ENCODE measurements at places on chromosomes 2 and 18.

DNA sequence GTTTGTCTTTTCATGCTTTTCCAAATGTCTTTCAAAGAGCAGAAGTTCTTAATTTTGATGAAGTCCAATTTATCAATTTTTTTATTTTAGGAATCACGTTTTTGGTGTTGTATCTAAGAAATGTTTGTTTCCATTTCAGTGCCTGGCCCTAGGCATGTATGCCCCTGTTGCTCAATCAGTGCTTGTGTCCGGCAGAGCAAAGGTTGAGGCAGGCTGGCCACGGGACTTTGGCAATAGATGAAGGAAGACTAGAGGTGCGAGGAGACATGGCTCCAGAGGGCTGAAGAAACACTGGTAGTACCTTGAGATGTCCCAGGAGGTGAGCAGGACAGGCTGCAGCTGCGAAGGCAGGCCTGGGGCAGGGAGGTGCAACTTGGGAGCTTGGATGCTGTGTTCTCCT, 10.1 kb upstream of the B3GNT7 start:
- no peak for DNase-seq

GRCh38 chr18:41077076-41077475, 878.0 kb upstream of the PIK3C3 start:
- DNase-seq = no peak

DNA sequence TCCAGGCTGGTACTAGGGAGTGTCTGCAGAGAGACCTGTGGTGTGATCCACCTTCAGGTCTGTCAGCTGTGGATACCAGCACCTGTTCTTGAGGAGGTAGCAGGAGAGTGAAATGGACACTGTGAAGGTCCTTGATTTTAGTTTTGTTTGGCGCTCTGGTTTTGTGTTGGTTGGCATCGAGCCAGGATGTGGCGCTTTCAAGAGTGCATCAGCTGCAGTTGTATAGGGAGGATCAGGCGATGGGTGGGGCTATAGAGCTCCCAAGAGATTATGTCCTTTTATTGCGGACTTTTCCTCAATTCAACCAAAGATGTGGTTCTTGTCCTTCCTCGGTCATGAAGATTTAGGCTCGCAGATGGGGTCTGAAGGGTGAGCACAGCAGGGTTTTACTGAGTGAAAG, 37.5 kb downstream of the SLC39A10 start:
- DNase-seq = no peak

- DNase-seq = no peak
Observed at GRCh38 chr18:6644836-6645627, 84.5 kb upstream of the ARHGAP28 start.

DNA sequence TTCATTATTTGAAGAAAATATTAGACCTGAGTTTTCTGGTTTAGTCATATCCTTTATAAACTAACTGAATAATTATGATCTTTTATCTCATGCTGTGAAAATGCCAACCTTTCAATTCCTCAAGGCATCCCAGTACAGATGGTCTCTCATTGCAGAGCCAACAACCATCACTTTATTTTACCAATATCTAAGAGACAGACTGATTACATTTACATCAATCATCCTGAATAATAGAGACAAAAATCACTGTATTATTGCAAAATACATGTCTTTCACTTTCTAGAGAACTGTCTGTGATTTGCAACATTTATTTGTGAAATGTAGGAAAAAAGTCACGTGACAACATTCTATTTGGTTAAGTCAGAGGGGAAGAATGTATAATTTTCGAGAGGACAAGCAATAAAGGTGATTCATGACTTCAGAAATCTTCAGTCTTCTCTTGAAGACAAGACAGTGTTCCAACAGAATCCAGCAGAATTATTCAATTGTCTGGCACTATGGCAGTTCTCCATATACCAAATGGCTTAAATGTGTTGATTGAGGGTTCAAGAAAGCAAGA, 503.6 kb upstream of the SYT4 start:
- no peak for DNase-seq

DNA sequence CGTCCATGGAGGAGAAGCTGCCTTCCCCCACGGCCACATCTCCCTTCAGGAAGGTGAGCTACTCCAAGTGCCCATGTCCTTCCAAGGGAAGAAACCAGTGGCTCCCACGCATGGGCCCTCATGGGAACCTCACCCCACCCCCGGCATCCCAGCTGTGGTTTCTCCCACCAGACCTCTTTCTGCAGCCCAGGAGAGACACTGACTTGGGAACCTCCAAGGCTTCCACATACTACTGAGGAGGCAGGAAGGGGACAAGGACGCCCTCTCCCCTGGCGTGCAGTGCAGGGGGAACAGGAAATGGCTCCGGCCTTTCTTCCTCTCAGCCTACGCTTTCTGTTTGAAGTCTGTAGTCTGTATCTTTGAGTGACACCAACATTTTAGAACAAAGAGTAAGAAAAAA, 104.5 kb upstream of the EPC2 start:
- no peak for DNase-seq

- no peak for DNase-seq
Observed at GRCh38 chr2:98948956-98949739, 13.1 kb upstream of the CRACDL start.

DNA sequence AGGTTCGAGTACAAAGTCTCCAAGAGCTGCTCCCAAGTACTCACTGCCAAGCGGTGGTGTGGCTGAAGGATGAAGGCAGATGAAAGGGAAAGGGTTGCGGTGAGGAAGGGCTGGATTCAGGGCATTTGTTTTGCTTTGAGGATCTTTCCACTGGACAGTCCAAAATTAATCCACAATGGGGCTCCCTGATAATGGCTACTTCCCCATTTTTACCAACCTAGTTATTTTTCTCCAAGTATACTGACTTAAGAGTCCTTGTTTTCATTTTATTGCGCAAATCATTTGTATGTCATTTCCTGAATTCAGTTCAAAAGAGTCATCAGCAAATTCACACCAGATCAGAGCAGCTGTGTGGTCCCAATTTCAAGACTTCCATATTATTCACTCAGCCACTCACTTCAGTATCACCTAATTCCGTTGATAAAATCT, 464 bp upstream of the SESTD1 start:
- DNase-seq = no peak

DNA sequence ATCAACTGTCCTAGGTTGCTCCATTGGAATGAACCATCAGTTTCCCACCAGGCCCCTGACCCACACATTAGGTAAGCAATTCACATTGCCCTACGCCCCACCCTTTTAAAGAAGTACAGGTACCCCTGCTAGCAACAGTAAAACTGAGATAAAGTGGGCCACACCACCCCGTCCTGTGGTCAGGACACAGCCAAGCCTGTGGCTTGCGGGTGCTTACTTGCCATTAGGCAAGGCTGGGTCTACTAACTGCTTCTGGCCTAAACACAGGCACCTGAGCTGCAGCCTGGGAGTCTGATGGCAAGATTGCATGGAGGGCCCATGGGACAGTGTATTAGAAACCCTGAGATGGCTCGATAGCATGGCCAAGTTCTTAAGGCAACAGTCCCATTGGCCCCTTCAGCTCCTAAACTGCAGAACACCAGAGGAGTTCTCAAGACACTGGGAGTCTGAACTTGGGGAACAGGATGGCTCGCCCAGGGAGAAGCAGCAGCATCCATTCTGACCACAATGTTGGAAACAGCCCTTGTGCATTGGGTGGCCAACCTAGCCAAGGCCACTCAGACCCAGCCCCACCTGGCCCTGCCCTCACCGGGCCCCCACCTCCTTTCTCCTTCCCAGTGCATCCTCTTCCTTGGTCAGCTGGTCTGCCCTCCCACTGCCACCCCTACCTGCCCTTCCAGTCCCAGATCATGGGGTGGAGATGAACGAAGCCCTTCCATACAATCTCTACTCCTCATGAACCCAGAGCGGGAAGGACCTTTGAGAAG, 177.1 kb downstream of the TNS1 start:
- DNase-seq = no peak

DNA sequence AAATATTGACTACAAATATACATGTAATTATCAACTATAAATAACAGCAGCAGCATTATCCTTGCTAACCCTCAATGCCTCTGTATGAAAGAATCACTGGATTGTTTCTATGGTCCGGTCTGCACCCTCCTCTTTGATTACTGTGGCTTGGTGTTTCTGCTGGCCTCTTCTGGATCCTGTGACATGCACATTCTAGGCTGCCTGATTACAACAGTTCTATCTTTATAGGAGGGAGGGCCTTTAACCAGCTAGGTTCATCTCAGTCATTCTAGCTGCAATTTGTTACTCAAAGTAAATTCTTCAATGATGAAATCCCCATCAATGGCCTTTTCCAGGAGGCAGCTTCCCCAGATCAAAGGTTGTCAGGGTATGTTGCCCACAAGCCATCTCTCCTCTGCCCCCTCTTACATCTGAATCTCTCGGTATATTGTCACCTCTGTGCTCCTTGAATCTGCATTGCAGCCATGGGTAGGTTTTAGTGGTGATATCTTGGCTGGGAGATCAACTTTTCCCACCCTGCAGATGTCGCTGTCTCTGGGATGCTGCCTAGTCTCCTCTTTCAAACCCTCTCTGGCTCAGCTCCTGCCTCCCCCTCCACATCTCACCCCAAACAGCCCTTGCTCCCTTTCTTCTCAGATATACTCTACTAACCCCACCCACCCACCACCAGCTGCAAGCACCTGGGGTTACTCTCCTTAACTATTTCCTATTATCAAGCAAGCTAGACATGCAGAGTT, 106.2 kb upstream of the BZW1 start:
- DNase-seq = no peak

DNA sequence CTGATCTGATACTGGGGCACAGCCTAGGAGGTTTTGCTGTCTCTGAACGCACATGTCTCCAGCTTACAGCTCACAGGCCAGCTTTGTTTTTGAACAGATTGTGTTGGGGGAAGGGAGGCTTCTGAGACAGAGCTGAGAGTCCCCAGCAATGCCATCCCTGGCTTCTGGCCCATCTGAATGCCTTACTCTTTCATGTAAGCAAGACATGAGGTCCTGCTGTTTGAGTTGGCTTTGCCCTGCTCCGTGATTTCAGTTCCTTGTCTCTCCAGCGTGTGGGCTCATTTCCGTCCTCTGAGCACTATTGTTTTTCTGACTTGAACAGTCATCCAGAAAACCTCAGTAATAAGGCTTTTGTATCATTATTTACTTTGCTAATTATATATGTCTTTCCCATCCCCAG, 194.9 kb upstream of the TNP1 start:
- no peak for DNase-seq

DNA sequence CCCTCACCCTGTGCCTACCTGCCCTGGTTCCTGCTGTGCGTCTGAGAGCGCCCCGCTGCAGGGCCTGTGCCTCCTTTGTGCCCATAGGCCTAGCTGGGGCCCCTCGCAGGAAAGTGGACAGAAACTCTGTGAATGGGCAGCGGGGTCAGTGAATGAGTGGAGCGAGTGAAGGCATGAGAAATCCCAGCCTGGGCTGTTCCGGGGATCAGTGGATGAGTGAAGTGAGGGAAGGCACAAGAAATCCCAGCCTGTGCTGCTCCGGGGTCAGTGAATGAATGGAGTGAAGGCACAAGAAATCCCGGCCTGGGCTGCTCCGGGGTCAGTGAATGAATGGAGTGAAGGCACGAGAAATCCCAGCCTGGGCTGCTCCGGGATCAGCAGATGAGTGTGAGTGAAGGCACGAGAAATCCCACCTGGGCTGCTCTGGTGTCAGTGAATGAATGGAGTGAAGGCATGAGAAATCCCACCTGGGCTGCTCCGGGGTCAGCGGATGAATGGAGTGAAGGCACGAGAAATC, 2.0 kb downstream of the COLEC11 start:
- DNase-seq = no peak

DNA sequence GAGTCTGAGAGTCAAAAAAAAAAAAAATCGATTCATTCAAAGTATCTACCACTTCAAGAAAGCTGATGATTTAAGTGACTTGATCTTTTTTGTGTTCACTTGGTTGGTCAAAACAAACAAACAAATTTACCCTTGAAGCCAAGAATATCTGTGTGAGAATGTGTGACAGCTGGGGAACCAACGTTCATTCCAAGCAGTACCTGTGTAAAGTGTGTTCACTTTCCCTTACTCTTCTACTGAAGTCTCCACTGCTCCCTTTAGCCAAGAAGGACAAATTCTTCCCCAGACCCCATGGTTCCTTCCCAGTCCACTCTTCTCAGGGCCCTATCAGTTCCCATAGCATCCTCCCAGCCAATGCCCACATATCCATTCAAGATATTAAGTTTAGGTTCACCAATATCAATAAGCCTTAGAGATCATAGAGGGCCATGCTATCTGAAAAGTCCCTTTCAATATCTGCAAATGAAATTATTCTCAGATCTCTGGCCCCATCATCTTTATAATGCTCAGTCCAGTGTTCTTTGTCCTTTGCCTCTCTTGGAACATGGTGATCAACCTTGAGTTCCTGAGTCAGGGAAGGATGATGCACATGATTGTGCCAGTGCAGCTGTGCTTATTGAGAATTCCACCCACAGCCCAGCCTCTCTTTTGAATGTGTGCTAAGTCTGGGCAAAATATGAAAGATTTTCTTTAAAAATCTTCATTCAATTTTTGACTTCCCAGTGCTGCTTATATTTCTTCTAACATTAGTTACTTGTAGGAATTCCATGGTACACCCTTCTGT, 82.8 kb upstream of the DTNA start:
- no peak for DNase-seq

DNA sequence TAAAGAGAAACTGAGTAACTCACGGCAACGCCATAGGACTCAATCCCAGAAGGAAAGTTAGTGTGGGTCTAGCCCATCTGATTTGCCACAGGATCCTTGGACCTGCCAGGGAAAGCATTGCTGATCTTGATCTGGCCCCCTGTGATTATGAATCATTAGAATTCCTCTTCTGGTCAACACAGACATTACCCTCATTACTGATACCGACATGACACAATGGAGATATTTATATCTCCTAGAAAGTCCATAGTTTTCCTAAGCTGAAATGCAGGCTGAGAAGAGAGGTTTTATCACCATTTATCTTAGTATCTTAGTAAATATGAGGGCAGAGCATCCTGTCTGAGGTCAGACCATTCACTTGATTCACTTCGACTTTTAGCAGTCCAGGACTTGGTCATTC, 75.5 kb upstream of the CCDC68 start:
- no peak for DNase-seq

GRCh38 chr2:66532972-66533868, 98.3 kb downstream of the MEIS1 start:
- DNase-seq = no peak

- no peak for DNase-seq
Observed at GRCh38 chr2:224875153-224875552, 159.0 kb upstream of the CCDC195 start.

GRCh38 chr2:114526841-114527240, 84.4 kb downstream of the DPP10 start:
- DNase-seq = no peak
